ENCODE measurements at places on chromosomes 1 and 21.

- no peak for DNase-seq
These were observed at the start of gene TMEM240 for GRCh38 chr1:1540090-1540817. Gene TMEM240 (minus strand): TSS chr1:1540624. CDS start chr1:1540346, 278 bp downstream.

DNA sequence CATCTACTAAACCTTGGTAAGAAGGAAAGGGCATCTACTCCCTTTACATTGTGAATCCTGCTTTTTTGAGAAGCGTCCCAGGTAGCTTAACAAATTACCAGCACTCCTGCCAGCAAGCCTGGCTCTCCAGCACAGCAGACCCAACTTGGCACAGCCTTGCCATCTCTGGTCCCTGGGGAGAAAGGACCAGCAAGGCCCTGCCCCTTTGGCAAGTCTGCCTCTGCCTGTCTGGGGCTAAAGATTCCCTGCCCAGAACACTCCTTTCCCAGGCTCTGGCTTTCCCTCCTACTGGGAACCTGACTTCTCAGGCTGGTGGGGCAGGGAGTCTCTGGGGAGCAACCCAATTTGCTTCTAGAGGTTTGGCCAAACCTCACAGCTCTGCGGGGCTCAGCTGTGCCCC, 68.5 kb downstream of the ATP2B4 start:
- DNase-seq = no peak

DNA sequence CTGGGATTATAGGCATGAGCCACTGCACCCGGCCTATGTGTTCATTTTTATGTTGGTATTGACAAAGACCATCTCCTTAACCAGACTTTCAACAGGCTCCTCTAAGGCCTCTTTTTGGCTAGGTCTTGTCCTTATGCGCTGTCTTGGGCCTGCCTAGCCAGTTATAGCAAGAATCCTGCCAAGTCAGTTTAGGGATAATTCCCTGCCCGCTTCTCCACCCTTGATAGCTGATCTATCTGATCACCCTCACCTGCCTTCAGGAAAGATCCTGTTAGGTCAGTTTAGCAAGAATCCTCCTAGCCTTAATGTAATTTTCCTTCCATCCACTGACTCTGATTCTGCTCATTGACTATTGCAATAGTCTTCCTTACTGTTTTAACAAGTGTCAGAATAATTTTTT, 2.4 kb upstream of the B4GALT3 start:
- no peak for DNase-seq

DNA sequence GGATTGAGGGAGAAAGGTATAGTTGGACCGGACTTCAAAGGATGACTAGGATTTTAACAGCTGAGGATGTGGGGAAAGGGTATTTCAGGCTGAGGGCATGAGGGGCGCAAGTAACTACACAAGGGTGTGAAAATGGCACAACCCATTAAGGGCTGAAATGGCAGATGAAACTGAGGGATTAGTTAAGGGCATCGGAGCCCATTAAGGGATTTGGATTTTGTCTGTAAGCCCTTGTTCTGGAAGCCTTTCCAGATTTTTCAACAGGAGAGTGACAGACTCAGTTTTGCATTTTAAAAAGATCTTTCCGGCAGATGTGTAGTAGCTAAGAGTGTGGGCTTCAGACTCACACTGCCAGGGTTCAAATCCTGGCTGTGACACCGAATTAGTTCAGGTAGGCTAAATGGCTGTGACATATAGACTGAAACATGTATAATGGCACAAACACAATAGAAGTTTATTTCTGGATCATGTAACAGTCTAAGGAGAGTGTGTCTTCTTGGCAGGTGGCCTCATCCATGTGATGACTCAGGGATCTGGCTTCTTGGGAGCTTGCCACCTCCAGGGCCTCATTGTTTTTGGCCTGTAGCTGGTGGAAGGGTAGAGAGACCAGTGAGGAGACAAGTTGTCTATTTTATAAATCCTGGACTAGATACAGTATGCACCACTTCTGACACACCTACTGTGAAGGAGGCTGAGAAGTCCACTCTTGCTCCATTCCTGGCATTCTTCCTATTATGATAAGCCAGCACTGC, 49.6 kb downstream of the UBE2T start:
- DNase-seq = no peak

GRCh38 chr1:196302981-196303380, 305.3 kb downstream of the KCNT2 start:
- DNase-seq = no peak

GRCh38 chr1:220742520-220742919, 5.6 kb upstream of the MTARC2 start:
- DNase-seq = no peak

DNA sequence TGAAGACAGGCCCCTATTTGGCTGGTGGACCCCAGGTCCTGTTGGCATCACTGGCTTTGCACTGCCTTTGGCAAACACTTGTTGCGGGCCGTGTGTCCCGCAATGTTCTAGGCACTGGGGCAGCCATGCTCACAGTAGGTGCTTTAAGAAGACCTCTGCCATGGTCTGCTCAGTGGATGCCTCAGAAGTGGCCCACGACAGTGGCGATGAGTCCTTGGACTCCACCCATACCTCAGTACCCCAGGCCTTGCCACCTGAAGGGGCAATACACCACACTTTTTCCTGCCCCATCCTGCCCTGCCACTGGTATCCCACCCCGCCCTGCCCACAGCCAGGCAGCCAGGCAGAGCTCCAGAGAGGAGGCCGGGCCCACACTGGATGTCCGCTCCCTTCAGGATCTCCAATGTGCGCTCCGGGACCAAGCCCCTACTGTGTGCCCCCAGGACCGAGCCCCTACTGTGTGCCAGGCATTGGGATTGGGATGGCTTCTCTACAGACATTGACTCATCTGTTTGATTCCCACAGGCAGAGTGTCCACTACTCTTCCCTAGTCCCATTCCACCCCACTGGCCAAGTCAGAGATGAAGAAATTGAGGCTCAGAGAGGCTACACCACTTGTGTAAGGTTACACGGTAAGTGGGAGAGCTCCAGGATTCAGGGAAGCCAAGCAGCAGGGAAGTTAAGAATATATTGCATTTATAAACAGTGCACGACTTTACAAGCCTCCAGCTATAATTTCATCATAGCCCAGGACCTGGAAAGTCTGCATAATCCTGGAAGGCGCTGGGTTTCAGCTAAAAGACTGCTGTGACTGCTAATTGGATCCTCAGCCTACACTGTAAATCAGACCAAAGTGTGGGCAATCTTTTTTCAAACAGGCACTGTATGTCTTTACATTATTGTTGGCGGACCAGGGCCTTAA, 101.6 kb downstream of the DMRTB1 start:
- no peak for DNase-seq

GRCh38 chr1:168751195-168751650, 22.2 kb upstream of the DPT start:
- DNase-seq = no peak

DNA sequence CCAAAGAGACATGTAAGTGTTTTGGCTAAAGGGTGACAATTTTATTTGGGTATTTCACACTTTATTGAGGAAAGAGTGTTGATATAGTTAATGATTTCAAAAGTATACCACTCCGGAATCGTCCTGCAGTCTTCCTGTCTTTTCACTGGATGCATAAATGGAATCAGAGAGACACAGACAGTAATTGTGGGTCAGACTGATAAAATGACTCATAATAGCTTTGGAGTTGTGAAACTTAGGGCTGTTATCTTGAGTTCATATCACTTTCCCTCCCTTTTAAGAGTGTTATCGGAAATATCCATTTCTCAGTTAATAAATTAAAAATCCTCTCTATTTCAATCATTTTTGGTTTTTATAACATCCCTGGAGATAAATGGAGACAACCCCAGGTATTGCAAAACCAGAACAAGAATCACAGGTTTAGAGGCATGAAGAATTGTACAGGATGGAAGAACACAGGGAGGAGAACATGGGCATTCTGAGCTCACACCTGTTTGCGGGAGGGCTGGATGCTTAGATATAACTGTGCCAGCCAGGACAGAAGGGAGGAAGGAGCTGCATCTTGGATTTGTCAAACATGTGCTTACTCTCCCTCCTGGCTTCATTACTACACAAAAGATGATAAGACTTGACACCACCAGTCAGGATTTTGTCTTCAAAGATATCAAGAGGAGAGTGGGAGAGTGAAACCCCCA, 185.4 kb downstream of the LMO4 start:
- no peak for DNase-seq

- DNase-seq = no peak
These were observed 73.9 kb downstream of the MATN1 start for GRCh38 chr1:30649321-30649991.

- no peak for DNase-seq
These were observed 18.1 kb upstream of the WASF2 start for GRCh38 chr1:27507960-27508665.

GRCh38 chr1:201026234-201026633, 2.7 kb upstream of the KIF21B start:
- DNase-seq = no peak

GRCh38 chr1:25061261-25061995, 131.4 kb upstream of the RUNX3 start:
- DNase-seq = no peak

- no peak for DNase-seq
These were observed 5.3 kb downstream of the TCHH start for GRCh38 chr1:152109998-152110294.

- no peak for DNase-seq
These were observed 34.3 kb downstream of the TNFSF18 start for GRCh38 chr1:173016419-173016818.

- no peak for DNase-seq
These were observed at the start of gene TNFRSF14 for GRCh38 chr1:2556277-2556677. Gene TNFRSF14 (plus strand): TSS chr1:2556371. CDS start chr1:2556665, 294 bp downstream.

DNA sequence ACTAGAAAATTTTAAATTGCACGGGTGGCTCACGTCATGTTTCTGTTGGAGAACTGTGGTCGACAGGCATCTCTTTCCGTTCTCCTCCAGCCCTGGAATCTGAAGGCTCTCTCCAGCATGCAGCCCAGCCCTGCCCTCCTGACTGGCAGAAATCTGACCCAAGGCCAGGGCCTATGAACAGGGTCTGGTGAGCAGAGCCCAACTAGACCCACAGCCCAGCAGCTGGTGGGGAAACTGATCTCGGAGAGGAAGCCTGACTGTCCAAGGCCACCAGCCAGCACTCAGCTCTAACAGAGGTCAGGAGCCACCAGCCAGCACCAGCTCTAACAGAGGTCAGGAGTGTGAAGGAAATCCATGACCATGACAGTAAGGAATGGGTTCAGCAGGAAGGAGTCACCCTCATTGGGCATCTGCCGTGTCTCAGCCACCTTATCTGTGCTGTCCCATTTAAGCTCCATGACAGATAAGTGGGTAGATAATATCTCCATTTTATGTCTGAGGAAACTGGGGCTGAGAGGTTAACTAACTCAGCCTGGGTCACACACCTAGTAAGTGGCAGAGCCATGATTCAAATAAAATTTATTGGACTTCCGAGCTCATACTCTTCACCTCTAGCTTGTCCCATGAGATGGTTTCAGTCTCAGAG, 20.2 kb upstream of the PKP1 start:
- DNase-seq = no peak

GRCh38 chr1:26160527-26161414, 1.9 kb downstream of the FAM110D start:
- no peak for DNase-seq

DNA sequence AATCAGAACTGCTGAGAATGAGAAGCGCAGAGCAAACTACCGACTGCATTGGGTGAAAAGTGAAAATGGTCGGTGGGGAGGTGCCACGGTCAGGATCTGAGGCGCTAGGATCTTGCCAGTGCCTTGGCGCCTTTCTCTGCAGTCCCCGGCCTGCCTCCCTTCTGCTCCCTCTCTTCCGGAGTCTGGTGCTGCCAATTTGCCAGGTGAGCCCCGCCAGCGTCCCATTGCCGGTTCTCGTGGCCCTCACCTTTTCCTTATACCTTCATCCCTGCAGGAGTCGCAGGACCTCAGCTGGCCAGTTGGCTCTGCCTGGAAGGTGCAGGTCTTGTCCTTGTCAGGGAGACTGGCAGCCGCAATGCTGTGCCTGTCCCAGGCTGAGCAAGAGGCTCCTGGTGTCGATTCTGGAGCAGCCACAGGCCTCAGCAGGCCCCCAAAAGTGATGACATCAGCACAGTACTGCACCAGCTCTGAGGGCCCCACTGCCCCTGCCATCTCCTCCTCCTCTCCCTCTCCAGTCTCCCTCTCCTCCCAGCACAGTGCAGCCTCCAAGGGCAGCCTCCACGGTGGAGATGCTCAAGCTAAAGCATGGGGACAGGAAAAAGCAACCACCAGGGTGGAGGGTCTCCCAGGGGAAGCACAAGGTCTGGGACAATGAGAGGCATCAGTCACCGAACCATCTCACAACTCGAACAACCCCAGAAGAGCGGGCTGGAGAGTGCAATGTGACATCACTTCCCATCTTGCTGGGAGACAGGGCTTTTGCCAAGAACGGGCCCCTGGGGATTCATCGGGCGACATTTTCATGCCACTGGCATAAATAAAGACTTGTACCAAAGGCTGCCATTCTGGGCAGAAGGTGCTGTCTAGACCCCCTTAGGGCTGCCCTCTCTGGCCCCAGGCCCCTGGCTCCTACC, 37.1 kb upstream of the H6PD start:
- no peak for DNase-seq

- no peak for DNase-seq
These were observed 18.7 kb downstream of the C1orf198 start for GRCh38 chr1:230849451-230850224.

- DNase-seq = no peak
These were observed at the start of gene PDE9A for GRCh38 chr21:42653231-42654061. Gene PDE9A (plus strand): TSS chr21:42653621. CDS start chr21:42653815, 194 bp downstream.

GRCh38 chr1:96309783-96310182, 411.8 kb upstream of the PTBP2 start:
- no peak for DNase-seq

- DNase-seq = no peak
These were observed 39.4 kb downstream of the SLC2A7 start for GRCh38 chr1:8986814-8987190.

DNA sequence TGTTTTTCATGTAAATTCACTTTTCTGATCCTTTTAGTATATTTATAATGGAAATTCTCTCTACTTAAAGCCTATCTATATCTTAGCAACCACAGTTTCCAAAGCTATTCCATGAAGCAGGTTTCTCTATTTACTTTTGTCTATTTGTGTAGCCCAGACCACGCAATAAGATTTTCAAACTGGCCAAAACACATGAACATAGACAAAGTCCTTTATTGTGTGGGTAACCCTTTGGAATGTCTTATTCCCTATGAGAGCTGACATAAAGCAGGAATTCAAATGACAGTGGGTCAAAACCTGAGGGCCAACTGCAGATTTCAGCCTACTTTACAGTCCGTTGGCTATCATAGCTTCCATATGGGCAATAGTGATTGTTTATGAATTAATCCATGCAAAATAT, 252.6 kb downstream of the LTN1 start:
- DNase-seq = no peak

DNA sequence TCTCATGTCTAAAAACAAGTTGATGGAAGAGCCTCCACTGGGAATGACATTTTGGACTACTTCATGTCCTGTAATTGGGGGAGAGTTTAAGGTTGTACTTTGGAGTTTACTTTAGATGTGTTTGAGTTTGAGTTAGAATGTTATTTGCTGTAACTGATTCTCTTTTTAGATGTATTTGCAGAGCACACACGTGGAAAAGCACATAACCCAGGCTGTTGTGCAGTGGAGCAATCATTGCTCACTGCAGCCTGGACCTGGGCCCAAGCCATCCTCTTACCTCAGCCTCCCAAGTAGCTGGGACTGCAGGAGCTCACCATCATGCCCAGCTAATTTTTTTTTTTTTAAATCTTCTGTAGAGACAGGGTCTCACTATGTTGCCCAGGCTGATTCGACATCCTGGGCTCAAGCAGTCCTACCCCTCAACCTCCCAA, 36.7 kb upstream of the SH3D21 start:
- DNase-seq = no peak

GRCh38 chr1:5713101-5714010, 278.9 kb downstream of the NPHP4 start:
- no peak for DNase-seq
